ENCODE measurements at places on chromosomes 16 and 17.
A peak's percentile ranks its signal among the peaks of the same experiment; 100 is the strongest.

GRCh38 chr16:13421726-13422125 lies 498.2 kb upstream of the ERCC4 start:
- no peak for DNase-seq

DNA sequence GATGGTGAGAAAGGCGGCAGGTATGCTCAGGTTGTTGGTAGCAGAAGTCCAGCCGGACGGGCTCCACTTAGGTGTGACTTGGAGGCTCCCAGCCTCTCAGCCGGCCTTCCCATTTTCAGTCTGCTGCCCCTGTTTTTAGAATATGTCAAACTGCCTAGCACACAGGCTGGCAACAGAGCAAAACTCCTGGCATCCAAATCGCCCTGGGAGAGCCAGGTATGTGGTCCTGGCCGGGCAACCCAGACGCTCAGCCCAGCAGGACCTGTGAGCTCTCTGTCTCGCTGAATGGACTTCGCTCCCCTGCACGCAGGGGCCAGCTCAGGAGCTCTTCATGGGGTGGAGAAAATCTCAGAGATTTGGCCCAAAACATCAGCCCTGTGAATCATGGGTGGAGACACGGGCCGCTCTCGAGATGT lies 147.9 kb upstream of the CHMP6 start:
- DNase-seq = no peak

- no peak for DNase-seq
Measured at GRCh38 chr17:41393294-41393693, 4.1 kb downstream of the KRT31 start.

DNA sequence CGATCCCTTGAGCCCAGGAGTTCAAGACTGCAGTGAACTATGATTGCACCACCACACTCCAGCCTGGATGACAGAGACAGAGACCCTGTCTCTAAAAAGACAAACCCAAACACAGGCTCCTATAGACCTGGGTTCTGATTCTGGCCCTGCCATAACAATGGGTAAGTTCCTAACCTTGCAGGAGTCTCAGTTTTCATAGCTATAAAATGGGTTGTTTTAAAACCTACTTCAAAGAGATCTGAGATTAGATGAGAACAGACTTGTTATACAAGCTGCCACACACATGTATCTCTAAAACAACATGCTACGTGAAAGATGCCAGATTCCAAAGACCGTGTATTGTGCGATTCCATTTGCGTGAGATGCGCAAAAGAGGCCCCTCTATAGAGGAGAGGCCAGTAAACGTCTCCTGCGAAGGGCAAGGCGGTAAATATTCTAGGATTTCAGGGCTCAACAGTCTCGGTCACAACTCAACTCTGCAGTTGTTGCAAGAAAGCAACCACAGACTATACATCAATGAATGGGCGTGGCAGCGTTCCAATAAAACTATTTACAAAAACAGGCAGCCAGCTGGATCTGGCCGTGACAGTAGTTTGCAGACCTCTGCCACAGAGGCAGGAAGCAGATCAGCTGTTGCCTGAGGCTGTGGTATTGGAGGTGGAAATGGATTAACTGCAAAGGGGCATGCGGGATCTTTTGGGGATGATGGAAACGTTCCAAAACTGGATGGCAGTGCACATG lies 5.9 kb downstream of the CORO7 start:
- peak; percentile 69 for DNase-seq

- no peak for DNase-seq
Measured at GRCh38 chr17:59796785-59797205, 89.3 kb downstream of the VMP1 start.

GRCh38 chr17:77326636-77327035 lies 185.9 kb downstream of the SEC14L1 start:
- DNase-seq = no peak

DNA sequence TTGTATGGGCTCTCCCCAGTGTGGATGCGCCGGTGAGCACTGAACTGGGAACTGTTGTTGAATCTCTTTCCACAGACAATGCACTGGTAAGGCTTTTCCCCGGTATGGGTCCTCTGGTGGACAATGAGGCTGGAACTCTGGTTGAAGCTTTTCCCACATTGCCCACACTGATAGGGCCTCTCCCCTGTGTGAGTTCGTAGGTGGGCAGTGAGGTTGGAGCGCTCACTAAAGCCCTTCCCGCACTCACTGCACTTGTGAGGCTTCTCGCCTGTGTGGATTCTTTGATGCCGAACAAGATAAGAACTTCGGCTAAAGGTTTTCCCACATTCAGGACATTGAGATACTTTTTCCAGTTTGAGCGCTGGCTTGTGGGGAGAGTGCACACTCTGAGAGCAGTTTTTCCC lies 17.8 kb downstream of the ZSCAN32 start:
- DNase-seq = no peak

DNA sequence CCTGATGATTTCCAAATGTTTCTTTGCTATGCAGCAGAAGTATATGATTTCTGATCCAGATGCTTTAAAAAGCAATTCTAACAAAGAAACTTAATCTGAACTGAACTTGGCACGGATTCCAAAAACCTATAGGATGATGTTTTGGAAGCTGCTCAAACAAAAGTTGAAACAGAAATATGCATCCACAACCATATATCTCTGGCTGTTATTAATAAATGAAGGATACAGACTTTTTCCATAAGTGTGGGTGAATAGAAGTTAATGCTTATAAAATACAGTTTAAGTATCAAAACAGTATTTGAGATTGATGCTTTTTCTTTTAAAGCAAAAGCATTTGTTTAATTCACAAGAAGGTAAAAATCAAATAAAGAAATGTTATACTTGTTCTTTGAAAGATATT lies 27.9 kb upstream of the NACA2 start:
- DNase-seq = no peak

Data from eye (tissue), 1 donor.